Activated T-cell treated with anti-CD3 and anti-CD28 coated beads, Interleukin-2, amount 50 U/mL, for 48 hours (primary cell): ENCODE measurements at places on chromosomes 16 and 17.
A peak's percentile ranks its signal among the peaks of the same experiment; 100 is the strongest.

DNA sequence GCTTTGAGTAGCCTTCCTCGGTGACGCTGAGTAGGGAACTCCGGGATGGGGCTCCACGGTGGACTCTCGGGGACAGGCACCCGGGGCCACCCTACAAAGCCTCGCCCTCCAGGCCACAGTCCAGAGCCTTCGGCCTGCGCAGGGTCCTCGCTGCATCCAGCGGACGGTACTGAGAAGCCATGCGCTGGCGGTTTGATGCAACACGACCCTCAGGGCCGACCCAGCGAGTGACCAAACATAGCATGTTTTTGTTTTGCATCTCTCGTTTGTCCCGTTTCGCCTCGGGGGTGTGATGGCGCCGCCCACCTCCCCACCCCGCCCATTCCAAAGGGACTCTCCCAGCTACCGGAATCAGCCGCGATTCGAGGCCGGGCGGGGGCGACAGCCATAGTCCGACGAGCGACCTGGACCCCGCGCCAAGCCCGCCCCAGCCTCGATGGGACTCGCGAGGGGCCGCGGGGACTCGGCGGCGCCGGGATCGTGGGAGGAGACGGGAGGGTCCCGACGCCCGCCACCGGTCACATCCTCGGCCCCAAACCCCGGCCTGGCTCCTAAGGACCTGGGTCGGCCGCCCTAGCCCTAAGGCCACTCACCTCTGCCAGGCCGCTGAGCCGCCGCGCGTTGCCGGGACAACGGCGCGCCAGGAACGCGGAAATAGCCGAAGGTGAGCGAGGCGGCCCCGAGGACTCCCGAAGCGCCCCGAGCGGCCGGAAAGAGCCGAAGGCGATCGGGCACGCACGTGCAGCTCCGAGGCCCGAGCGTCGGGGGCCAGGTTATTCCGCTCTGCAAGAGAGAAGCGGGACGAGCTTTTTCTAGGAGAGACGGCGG lies 1.6 kb downstream of the IFT140 start:
- peak; percentile 94 for DNase-seq

- no peak for DNase-seq
Observed at GRCh38 chr17:78485290-78486168, 91.7 kb downstream of the DNAH17 start.

DNA sequence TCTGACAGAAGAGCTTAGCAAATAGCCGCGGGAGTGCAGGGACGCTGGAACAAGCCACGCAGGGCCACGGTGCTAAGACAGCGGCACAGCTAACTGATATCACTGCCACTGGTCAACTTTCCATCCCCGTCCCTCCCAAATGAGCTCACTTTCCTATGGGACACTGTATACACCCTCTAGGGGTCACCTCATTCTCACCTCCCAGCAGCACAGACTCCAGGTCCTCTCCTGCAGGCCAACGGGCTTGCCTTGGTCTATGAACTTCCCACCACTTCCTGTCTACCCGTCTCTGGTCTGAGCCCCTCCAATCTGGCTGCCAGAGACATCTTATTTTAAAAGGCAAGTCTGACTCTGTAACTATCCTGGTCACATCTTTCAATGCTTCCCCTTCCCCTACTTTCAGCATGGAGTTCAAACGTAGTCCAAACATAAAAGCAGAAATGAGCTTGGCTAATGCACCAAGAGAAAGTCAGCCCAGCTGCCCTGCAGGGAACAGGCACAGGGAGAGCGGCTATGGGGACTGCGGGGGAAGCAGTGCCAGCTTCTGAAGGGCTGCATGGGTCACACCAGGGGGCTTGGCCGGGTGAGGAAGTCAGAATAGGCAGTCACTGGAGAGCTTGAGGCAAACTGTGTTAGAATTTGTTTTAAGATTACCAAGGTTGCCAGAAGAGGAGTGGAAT lies 26.3 kb upstream of the SLC38A8 start:
- no peak for DNase-seq

- no peak for DNase-seq
Observed at GRCh38 chr16:51755577-51756355, 604.7 kb upstream of the SALL1 start.

DNA sequence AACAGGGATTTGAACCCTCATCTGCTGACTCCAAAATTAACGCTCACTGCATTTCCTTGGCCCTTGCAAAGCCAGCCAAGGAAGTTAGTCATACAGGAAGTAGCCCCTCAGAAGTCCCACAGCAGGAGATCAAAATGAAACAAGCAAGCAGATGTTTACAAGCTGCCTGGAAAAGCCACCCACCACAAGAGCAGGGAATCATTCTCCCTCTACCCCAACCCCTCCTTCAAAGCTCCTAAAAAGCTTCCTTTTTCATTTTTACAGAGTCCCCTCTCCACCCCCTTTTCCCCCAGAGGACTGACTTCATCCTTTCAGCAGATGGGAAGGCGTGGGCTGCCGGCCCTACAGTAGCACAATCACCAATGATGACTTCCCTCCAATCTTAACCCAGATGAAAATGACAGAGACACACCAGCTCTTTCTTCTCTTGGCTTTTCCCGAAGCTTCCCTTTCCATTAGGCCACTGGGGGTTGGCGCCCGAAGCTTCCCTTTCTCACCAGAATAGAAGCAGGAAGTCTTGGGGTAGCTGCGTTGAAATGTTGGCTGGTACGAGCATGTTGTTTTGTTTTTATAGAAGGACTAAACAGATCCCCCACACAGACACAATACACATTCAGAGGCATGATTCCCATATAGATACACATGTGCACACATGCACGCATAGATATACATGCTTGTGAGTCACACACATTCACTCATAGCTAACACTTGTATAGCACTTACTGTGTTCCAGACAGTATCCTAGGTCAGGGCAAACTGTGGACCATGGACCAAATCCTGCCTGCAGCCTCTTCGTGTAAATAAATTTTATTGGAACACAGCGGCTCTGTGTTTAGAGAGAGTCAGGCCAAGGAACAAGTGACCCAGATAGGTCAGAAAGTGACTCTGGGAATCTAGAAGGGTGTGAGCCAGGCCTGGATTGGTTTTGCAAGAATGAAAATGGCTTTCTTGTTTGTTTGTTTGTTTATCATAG lies 17.4 kb downstream of the ITPRIPL2 start:
- DNase-seq, result no peak

DNA sequence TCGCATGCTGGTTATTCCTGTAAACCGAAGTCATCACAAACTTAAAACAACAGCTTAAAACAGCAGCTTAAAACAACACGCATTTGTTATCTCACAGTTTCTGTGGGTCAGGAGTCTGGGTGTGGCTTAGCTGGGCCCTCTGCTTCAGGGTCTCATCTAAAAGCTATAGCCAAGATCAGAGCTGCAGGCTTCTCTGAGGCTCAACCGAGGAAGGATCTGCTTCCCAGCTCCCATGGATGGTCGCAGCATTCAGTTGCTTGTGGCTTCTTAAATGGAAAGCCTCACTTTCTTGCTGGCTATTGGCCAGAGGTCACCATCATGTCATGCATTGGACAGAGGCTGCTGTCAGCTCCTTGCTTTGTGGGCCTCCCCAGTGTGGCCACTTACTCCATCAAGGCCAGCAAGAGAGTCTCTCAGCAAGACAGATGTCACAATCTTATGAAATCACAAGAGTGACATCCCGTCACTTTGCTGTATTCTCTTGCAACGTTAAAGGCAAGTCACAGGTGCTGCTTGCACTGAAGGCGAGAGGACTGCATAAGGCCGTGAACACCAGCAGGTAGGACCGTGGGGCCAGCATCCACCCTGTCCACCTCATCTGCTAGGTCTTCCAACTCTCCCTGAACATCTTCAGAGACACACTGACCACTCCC lies 117.9 kb upstream of the TNRC6C start:
- no peak for DNase-seq

GRCh38 chr17:80409626-80410025 lies 5.3 kb upstream of the ENDOV start:
- DNase-seq, result no peak

DNA sequence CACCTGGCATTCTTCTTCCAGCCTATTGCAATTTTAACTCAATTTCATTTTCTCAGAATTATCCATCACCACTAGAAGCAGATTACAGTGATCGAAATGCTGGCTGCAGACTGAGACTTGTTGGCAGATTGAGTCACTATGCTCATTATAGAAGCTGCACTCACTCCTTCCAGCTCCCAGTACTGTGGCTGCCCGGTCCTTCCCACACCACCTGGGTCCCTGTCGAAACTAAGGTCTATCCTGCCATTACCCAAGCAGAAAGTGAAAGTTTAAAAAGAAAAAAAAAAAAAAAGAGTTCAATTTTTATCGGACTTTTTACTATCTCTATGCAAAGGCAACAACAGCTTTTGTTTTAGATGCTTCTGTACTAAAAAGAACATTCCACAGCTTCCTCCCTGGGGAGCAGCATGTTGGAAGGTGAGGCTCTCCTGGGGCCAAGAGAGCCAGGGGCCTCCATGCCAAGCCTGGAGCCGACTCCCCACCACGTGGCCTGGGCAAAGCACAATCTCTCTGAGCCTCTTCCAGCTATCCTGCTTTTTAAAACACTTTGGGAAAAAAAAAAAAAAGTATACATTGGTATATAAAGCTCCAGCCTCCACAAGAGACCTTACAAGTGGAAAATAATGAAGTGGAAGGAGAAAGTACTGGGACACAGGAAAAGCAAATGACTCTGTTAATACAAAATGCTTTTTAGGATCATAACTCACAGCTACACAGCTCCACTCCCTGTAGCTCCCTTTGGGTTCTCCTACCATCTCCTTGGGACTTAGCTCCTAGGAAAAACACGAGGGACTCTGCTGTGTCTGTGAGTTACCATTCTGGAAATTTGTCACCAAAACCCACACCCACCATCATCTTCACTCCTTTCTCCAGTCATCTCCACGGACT lies 77.8 kb downstream of the USP31 start:
- DNase-seq, result no peak

GRCh38 chr16:84898447-84898846 lies 78.7 kb downstream of the CRISPLD2 start:
- DNase-seq, result no peak

DNA sequence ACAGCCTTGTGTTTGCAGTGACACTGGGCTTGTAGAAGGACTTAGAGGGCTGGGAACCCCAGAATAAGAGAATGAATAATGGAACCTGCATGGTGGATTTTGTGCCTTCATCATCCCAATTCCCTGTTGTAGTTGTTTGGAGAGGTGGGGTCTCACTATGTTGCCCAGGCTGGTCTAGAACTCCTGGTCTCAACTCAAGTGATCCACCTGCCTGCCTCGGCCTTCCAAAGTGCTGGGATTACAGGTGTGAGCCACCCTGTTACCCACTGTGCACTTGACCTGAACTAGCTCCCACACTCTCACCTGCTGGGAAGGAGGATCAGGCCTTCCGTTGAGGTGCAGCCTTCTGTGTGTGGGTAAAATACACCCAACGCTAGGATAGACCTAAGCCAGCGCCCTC lies 55.4 kb downstream of the RAP1GAP2 start:
- DNase-seq, result no peak

DNA sequence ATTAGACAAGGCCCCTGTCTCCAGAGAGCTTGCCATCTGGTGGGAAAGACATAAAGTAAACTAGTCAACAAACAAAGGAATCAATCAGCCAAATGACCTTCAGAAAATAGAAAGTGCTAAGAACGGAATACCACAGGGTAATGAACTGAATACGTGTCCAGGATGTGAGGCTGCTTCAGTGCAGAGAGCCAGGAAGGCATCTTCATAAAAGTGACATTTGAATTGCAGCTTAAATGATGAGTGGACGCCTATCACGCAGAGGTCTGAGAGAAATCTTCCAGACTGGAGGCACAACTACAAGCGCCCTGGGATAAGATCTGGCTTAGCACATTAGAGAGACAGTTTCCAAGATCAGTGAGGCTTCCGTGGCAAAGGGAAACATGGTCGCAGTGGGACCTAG lies 574.1 kb upstream of the CDH8 start:
- no peak for DNase-seq

- peak; percentile 66 for DNase-seq
Observed at GRCh38 chr16:55508941-55509931, at the start of gene LPCAT2. Gene LPCAT2, plus strand, starts transcription at chr16:55509072. Its CDS starts 110 bp downstream, at chr16:55509182.

GRCh38 chr17:2262135-2262587 lies 41.4 kb downstream of the SMG6 start:
- DNase-seq, result no peak

DNA sequence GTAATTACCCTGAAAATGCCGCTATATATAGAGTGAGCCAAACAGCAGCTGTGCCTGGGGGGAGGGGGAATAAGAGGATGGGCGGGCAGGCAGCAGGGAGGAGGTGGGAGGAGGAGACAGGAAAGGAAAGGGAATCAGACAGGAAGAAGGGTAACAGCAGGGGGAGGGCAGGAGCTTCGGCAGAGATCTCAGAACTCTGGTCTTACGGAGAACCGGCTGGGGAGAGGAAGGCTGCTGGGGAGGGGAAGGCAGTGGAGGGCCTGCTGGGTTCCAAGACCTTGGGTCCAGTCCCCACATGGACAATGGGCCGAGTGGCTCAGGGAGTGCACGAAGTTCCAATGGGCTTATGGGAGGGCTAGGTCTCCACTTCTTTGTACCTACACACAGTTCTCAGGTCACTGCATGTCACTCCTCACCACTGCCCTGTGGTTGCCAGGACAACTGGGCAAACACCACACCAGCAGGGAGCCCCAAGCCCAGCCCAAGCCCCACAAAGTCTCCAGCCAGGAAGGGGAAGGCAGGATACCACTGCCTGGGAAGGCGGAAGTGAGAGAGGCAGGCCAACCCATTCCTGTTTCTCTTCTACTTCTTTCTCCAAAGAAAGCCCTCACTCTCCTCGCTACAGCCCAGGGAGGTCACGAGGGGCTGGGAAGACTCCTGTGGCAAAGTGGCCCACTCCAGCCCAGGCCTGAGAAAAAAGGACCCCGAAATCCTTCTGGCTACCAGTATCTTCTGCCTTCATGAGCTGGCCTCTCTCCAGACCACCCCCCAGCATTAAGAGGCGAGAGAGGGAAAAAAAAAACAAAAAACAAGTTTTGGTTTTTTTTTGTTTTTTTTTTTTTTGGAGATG lies 25.3 kb downstream of the G6PC3 start:
- DNase-seq, result no peak

GRCh38 chr17:3914312-3914670 lies 2.0 kb downstream of the P2RX1 start:
- DNase-seq, result no peak

GRCh38 chr17:77145612-77146245 lies 5.0 kb downstream of the SEC14L1 start:
- DNase-seq, result no peak

- DNase-seq, result no peak
Observed at GRCh38 chr16:4370570-4371356, 885 bp upstream of the VASN start.

- peak; percentile 86 for DNase-seq
Observed at GRCh38 chr16:85935974-85936760, 37.2 kb downstream of the IRF8 start.

DNA sequence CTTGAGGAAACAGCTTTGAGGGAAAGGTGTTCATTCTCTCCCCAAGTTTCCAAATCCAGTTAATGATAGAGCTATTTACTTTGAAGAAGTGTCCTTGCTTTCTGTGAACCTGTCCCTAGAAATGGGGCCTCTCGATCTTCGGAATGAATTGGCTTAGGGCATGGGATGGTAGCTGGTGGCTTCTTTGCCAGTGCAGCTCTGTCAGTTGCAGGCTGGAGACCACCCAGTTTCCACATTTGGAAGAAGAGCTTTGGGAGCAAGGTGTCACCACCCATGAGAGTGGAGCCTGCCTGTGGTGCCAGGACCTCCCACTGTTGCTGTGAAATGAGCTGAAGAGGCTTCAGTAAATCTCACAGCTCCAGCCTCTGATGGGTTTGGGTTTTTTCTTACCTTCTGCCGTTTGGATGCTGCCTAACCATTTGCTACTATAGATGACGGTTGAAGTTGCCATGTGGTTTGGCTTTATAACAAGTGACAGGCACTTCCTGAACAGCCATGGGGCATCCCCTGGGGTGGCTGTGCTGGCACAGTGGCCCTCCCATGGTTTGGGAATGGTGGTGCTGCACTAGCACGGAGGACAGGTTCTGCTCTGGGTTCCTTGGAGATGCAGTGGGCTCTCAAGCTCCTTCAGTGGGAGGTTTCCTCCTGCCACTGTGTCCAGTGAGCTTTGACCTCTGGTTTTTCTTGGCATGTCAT lies 19.5 kb upstream of the SLC5A10 start:
- DNase-seq, result no peak
